ENCODE measurements at places on chromosomes 6 and 20.

- DNase-seq, result no peak
Measured at GRCh38 chr6:5540370-5540769, 279.1 kb downstream of the FARS2 start.

GRCh38 chr6:98777762-98778161, 56.6 kb upstream of the POU3F2 start:
- DNase-seq, result no peak

DNA sequence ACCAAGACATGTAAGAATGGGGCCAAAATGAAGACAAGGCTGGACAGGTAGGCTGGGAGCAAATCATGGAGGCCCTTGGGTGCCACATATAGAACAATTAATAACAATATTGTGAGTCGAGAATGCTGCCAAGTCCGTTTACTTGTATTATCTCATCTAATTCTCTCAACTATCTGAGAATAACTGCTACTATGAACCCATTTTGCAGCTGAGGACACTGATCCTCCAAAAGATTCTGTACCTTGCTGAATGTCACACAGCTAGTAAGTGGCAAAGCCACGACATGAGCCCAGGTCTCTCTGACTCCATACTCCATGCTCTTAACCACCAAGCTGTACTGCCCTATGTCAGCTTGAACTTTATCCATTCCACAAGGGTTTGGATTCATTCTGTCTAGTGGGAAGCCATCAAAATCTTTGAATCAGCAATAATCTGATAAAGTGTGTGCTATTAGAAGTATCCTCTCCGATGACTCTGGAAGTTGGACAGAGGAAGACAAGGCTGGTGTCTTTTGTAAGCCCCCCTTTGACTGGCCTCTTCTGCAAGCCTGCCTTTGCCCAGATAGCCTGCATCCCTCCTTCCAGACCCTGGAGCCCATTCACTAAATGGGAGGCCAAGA, 43.5 kb upstream of the PDYN start:
- DNase-seq, result no peak

GRCh38 chr6:165308926-165309731, at the start of gene C6orf118:
TSS of gene C6orf118 (minus strand) at chr6:165309605. CDS start at chr6:165309586, 19 bp downstream.
- no peak for DNase-seq

DNA sequence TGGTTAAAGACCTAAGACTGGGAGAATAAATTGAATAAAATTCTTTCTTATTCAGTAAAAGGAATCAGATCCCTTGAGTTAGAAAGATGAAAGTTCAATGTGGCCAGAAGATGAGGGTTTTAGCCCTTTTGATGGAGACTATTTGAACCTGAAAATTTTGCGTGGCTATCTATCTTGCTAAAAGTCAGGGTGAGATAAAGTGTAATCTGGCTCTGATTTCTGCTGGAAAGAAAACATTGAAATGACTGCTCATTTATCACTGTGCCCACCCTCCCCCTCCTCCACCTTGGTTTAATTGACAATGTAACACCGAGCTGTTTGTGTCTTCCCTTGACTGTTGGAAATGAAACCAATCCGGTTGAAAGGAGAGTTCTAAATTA, 32.9 kb upstream of the TCF21 start:
- DNase-seq, result no peak

GRCh38 chr20:51140671-51141070, 117.8 kb upstream of the KCNG1 start:
- DNase-seq, result no peak

DNA sequence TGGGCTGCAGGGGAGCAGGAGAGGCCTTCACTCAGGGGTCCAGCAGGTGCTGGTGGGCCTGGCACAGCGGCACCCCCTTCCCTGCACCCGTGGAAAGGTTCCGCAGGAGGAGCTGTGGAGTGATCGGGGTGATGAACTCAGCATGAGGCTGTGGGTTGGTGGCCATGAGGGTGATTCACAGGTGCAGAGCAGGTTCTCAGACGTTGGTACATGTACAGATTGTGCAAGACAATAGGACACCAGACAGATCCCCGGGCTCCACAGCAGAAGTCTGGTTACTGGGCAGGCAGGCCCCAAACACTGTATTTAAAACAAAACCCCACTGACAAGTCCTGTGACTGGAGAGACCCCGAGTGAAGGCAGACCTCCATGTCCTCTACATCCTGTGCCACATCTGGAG, 151.6 kb upstream of the CDH4 start:
- no peak for DNase-seq

DNA sequence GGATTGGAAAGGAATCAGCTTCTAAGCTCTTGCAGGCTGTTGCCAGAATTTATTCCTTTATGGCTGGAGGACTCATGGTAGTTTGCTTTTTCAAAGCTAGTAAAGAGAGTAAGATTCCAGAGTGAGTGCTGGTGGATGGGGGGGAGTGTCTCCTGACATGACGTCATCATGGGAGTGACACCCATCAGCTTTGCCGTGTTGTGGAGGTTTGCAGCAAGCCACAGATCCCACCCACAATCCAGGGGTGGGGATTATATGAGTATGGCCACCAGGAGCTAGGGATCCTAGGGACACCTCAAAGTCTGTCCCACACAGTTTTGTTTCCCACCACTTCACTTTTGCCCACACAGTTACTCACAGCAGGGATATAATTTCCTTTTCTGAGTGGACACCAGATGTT, 28.7 kb upstream of the PMEPA1 start:
- DNase-seq, result no peak

- no peak for DNase-seq
Measured at GRCh38 chr6:161302949-161303348, 29.1 kb upstream of the AGPAT4 start.

DNA sequence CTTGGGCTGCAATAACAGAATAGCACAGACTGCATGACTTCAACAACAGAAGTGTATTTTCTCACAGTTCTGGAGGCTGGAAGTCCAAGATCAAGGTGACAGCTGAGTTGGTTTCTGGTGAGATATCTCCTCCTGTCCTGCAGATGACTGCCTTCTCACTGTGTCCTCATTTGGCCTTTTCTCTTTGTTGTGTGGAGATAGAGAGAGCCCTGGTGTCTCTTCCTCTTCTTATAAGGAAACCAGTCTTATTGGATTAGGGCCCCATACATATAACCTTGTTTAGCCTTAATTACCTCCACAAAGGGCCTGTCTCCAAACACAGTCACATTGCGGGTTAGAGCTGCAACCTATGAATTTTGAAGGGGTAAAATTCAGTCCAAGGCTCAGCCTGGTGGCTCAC, 57.0 kb upstream of the BMP6 start:
- no peak for DNase-seq

GRCh38 chr6:25137916-25138232, 141.3 kb upstream of the CARMIL1 start:
- no peak for DNase-seq

DNA sequence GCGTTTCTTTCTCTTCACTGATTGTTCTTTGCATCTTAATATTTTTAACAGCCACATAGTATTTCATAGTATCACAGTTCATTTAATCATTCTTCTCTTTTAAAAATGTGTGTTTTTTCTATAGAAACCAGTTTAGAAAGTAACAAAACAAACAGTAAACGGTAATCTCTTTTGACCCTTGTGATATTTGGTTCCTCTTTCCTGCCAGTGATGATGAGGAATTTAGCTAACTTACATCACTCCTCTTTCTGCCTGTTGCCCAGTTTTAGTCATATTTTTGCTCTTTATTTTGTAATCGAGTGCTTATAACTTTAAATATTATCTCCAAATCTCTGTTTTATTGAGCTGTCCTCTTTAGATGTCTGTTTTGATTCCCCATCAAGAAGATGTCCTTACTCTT, 38.1 kb upstream of the ZBTB24 start:
- DNase-seq, result no peak

Measured in stimulated activated CD4-positive, alpha-beta T cell treated with anti-CD3 and anti-CD28 coated beads, TNF-alpha, amount 100 ng/mL, for 1 hour (primary cell).